ENCODE measurements at places on chromosomes 4 and X.

GRCh38 chrX:48459483-48459882, 10.6 kb downstream of the SLC38A5 start:
- no peak for DNase-seq

GRCh38 chr4:165301833-165302232, 25.6 kb upstream of the MSMO1 start:
- peak; percentile 19 for DNase-seq

DNA sequence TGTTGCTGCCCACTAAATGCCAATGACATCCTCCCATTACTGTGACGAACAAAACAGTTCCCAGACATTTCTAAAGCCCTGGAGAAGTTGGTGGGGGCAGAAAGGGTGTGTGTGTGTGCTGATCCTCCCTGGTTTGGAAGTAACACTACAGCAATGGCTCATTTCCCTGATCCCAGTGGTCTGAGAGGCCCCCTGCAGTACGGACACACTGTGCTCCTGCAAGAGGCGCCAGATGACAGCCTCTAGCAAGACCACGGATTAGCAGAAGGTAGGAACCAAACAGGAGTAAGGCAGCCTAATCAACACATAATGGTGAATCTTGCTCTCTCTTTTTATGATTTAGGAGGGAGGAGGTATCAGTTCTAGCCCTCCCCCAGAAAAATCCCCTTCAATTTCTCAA, 49.6 kb downstream of the CHRDL1 start:
- DNase-seq, result no peak

DNA sequence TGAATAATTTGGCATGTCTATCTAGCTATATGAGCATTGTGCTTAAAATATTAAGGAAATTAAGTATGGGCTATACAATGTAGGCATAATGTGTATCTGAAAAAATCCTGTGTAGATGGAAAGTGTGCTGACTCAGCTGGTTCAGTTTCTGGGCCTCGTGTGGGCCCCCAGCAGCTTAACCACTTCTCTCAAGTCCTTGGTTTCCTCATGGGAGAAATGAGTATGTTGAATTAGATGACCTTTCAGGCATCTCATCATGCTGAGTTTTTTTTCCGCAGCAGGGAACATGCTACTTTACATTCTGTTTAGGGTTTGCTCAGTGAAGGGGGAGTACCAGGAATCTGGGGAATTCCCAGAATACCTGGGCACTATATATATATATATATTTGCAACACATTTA, 30.5 kb downstream of the RHOH start:
- DNase-seq, result no peak

DNA sequence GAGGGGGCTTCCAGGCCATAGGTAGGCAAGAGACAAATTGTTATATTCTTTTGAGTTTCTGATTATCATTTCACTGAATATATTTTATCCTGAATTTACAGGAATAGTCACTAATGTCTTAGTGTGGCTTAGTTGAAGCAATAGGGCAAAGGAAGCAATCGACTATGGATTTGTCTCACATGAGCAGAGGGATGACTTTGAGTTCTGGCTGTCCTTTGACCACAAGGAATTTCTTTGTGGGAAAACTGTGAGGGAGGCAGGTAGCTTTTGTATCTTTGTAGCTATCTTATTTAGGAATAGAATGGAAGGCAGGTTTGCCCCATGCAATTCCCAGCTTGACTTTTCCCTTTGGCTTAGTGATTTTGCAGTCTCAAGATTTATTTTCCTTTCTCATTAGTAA, 207.3 kb upstream of the ANXA10 start:
- no peak for DNase-seq

- DNase-seq, result no peak
These were observed 31.9 kb downstream of the SETD7 start for GRCh38 chr4:139524062-139524631.

DNA sequence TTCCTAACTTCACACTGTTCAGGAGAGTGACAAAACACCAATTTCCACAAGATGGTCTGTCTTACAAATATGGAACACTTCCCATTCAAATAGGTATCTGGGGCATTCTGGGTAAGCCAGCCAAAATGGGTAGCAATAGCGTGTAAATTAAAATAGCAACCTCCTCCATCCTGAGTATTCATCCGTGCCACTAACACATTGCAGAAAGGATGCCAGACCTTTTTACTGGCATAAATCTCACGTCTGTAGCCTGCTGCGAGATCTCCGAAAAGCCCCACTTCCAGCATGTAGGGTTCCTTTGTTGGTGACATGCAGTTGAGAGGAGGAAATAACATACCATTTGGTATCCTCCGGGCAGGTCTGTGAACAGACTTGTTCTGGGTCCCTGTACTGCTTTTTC, 52.7 kb upstream of the RAI2 start:
- no peak for DNase-seq

DNA sequence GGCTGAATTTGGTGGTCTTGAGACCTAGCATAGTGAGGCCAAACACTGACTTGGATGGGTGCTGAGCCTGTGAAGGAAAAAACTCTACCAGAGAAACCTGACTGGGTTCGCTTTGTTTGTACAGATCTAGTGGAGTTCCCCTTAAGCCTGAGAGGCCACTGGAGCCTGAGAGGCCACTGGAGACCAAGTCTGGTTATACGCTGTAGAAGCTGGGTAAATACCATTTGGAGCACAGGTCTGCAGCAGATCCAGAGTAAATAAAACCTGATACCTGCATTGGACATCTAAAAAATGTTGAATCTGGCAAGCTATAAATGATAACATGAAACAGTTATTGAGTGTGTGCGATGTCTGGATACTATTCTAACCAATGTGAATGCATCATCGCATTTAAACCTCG, 104.3 kb upstream of the IGSF1 start:
- DNase-seq, result no peak

DNA sequence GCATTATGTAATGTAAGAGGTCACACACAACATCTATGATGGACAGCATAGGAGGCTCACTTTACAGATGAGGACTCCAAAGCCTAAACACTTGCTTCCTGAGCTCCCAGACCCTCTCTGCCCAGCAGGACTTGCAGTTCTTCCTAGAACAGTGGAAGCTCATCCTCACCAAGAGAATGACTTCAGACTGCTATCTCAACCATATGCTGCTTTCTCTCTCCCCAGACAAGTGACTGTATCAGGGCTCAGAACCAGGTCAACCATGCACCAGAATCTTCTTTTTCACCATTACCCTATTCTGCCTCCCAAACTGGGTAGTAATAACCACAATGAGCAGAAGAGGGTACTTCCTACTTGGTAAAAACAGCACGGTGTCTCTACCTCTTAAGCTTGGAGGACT, 12.2 kb downstream of the RNF150 start:
- DNase-seq, result no peak
